ENCODE measurements at places on chromosomes 16 and 17.
A peak's percentile ranks its signal among the peaks of the same experiment; 100 is the strongest.

GRCh38 chr17:54899721-54900456 is 763 bp upstream of the TOM1L1 start:
- no peak for DNase-seq

DNA sequence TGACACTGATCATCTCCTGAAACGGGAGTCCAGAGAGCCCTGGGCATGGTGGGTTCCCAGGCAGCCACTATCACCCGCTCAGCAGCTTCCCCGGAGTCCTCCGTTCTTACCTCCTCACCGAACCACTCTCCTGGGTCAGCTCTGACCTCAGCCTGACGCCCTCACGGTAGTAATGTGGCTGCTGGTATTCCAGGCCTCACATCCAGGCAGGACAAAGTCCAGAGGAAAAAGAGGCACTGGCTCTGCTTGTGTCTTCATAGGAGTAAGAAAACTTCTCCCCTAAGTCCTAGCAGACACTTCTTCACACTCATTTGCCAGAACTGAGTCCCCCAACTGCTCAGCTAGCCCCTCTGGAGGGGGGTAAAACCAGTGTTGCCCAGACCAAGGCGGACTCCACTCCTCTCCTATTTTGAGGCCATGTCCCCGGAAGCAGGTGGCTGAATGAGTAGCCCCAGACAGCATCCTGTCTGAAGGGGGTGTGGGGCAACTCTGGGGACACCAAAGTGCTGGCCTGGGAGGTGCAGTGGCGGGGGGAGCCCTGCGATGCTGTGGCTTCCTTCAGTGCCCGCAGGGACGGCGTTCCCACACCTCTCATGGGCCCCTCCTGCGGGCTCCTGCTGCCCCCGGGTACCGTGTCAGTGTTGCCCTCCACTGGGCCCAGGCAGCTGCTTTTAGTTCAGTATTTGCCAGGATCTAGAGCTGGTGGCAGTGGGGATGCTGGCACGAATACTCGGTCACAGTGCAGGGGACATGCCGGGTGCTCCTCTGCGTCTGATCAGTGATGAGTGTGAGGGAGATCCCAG is 5.4 kb downstream of the FSCN2 start:
- DNase-seq: no peak

DNA sequence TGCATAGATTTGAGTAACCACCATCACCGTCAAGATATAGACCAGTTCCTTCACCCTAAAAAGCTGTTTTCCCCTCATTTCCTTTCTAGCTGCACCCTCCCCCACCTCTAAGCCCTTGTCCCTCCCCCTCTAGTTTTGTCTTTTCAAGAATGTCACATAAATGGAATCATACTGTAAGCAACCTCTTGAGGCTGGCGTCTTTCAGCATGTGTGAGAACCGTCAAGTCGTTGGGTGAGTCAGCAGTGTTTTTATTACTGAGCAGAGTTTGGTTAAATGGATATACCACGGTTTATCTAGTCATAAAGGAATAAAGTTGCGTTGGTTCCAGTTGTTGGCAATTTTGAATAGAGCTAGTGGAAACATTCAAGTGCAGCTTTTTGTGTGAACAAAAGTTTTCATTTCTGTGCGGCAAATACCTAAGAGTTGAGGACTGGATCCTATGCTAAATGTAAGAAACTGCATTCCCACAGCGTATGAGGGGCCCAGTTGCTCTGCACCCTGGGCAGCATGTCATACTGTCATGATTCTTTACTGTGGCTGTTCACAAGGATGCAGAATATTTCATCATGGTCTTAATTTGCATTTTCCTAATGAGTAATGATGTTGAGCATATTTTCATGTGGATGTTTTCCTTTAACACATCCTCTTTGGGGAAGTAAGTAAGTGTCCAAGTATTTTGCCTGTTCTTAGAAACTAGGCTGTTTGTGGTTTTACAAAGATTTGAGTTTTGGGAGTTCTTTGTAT is 264.3 kb downstream of the CPPED1 start:
- no peak for DNase-seq

DNA sequence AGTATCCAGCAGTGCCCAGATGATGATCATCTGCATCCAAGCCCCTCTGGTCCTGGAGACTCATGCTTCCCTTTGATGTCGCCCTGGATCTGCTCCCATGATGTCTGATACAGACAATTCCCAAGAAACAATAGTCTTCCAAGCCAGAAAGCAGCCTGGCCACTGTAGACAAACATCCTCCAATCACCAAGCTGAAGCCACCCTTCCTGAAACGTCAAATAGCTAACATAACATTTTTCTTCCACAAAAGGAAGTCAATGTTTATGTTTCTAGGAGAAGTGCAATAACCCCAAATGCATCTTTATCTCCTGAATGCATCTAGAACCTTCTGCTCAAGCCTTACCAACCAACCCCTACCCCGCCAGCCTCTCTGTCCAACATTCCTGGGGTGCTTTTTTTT is 1.2 kb upstream of the DPEP2 start:
- no peak for DNase-seq

- DNase-seq: no peak
Observed at GRCh38 chr17:81050645-81051625, 16.0 kb downstream of the BAIAP2 start.

DNA sequence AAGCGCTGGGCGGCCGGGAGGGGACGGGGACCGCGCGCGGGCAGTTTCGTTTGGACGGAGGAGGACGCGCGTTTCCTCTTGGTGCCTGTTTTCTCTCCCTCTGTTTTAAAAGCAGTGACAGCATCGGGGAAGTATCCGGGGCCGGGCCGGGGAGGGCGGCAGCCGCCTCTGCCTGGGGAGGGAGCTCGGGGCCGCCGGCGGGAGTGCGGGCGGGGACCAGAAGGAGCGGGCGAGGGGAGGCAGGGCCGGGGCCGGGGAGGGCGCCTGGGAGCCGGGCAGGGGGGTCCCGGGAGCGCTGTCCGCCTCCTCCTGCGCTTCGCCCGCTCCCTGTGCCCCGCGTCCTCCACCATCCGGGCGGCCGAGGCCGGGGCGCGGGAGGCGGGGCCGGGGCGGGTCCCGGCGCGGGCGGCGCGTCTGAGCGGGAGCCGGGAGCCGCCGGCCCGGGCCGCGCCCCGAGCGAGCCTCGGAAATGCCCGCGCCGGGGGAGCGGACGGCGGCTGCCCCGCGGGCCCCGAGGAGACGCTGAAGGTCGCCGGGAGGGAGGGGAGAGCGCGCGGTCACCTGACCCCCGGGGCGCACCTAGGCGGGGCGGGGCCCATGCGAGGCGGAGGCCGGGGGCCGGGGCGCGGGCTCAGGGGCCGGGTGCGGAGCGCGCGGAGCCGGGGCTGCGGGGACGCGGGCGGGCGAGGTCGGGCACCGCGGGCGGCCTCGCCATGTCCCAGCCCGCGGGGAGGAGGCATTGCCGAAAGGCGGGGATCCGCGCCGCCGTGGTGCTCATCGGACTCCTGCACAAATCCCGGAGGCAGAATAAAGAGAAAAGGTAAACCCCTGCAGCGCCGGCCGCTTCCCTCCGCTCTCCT is 57.3 kb downstream of the RAP1GAP2 start:
- peak; percentile 7 for DNase-seq

GRCh38 chr17:7867881-7868329 is 10.1 kb downstream of the CYB5D1 start:
- DNase-seq: no peak

DNA sequence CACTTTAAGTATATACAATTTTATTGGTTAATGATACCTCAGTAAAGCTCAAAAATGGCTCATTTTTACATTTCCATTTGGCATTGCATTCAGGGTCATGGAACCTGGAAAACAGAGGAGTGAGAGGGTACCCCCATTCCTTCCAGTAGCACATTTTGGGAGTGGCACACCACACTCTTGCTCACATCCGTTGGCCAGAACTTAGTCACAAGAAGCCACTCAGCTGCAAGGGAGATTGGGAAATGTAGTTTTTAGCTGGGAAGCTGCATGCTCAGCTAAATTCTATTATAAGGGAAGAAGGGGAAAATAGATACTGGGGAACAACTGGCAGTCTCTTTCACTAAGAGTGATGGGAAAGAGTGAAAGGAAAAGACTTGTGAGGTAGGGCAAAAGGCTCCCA is 102.5 kb upstream of the TMEM97 start:
- no peak for DNase-seq

- DNase-seq: no peak
Observed at GRCh38 chr17:80137131-80137530, 9.8 kb downstream of the EIF4A3 start.

- no peak for DNase-seq
Observed at GRCh38 chr17:41480136-41480535, 815 bp downstream of the KRT35 start.

- DNase-seq: peak; percentile 89
Observed at GRCh38 chr17:50161023-50161910, 4.5 kb upstream of the SGCA start.

DNA sequence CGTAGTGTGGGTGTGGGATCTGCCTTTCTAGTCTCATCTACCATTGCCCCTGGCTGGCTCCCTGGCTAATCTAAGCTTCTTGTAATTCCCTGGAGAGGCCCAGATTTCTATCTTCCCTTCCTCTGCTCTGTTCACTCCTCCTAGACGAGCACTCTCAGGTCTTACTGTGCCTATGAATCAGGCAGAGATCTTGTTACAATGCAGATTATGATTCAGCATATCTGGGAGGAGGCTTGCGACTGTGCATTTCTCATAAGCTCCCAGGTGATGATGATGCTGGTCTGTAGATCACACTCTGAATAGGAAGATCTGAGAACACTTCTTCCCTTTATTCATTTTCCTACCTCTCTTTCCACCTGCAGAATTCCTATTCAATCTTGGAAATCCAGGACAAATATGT is 200.1 kb downstream of the CBLN1 start:
- no peak for DNase-seq

GRCh38 chr17:8125154-8125946 is 1.4 kb upstream of the HES7 start:
- peak; percentile 65 for DNase-seq

GRCh38 chr16:66293207-66293735 is 73.2 kb upstream of the CDH5 start:
- no peak for DNase-seq

Measured in T-helper 22 cell (primary cell).